ENCODE measurements at places on chromosomes 13 and 19.

DNA sequence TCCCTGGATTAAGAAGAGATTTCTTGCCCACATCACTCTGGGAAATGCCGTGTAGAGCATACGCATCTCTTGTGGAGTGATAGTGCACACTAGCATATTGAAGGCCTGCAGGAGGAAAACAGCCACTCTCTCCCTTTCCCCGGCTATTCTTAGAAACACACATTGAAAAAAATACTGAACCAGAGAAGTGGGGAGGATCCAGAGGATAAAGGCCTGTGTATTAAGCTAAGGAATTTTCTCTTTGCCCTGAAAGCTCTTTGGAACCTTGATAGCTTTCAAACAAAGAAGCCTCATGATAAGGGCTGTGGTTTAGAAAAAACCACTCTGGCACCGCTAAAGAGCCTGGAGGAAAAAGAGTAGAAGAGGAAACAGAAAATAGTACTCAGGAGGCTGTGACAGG is 386.1 kb upstream of the NBEA start:
- no peak for DNase-seq

DNA sequence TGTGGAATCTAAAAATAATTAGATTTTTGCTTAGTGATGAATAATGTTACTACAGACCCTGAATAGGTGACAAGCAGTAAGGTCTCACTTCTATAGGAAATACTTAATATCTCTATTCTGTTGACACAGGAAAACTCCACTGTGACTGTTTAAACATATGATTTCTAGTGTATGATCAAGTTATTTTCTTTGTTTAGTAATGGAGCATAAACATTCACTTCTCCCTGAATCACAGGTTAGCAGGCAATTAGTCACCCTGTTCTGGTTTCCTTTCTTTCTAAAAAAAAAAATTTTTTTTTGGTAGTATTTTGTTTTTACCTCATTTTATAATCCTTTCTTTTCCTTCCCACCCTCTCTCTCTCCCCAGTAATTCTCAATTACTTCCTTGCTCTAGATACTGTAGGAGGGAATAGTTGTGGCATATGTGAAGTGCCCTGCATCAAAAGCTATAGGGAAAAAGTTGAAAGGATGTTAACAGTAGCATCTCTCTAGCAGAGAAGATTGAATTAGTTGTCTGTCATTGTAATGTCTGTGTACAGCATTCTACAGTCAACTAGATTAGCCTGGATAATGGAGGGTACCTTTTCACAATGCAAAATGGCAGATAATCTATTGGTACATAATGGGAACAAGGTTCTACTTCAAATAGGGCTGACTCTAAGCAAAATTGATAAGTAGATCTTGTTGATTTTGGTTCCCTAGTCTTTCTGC is 3.5 kb downstream of the HS6ST3 start:
- DNase-seq, result no peak

DNA sequence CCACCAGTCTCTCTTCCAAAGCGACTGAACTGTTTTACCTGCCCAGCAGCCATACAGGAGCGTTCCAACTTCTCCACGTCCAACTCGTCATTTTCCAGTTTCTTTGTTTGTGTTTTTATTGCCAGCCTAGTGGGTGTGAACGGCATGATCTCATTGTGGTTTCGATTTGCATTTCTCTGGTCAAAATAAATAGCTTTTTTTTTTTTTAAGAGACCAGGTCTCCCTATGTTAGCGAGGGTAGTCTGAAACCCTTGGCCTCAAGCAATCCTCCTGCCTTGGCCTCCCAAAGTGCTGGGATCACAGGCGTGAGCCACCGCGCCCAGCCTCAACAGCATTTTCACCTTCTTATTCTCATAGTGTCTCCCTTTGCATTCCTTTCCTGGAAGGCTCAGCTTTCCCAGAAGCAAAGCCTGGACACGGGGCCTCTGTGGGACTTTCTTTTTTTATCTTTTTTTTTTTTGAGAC is 4.2 kb upstream of the JSRP1 start:
- DNase-seq, result no peak

- no peak for DNase-seq
These were observed 1.7 kb downstream of the GNG7 start for GRCh38 chr19:2700660-2701360.
